ENCODE measurements at places on chromosomes 7 and 10.

- no peak for DNase-seq
Measured at GRCh38 chr10:84054743-84055142, 84.6 kb upstream of the GHITM start.

DNA sequence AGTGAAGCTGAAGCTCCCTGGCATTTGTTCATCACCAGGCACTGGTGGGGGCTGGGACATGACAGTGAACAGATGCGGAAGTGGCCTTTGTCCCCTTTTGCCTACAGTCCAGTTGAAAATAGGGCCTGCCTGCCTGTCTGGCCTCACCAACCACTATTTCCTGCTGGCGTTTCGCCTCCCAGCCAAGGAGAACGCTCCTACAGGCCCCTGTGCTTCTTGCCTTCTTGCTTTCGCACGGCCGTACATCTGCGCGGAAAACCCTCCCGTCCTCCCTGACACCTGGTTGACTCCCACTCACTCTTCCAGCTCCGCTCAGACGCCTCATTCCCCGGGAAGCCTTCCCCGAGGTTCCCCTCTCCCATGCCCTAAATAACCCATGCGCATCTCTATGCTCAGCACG, 317.3 kb downstream of the PRPF18 start:
- no peak for DNase-seq

GRCh38 chr10:129761197-129761972, 202.7 kb downstream of the EBF3 start:
- no peak for DNase-seq

DNA sequence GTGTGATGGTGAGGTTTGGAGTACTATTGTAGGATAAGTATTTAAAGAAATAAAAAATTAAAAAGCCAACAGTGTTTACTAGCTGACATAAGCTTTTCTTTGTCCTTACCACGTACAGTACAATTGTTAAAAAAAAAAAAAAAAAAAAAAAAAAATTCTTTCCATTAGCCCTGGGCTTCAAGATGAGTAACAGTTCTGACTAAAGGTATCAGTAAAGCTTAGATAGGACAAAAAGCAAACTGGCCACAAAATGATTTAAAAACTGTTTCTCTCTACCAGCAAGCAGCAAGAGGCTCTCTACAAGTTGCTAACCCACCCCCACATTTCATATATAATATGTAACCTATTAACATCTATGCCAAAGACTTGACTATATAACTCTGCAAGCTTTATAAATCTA, 17.5 kb downstream of the HYCC1 start:
- DNase-seq = no peak

- DNase-seq = no peak
Measured at GRCh38 chr10:95542761-95543160, 18.4 kb downstream of the SORBS1 start.

All from stimulated activated CD4-positive, alpha-beta T cell treated with anti-CD3 and anti-CD28 coated beads, Interleukin-1b, Interleukin-23, amount 100 ng/mL, for 24 hours (primary cell).